NCI-H460 (cell line): ENCODE measurements at places on chromosomes 4 and X. TPM values are rescaled to one million over a fixed set of nuclear protein-coding genes. Genes with fewer than 3 reads are reported as not detected.

DNA sequence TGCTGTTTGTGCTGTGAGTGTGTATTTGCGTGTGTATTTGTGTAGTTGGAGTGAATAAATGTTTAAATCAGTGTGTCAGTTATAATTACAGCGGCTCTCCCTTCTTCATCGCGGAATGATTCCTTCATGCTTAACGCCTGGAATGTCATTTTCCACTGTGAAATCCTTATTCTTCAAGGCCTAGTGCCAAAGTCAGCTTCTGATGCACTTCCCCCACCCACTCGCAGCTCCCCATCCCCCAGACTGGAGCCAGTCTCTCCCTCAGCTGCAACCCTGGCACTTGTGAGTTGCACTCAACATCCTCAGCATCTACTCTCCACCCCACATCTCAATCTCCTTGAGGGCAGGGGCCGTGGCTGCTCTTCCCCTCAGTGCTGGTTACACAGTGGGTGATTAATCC is 583.0 kb downstream of the BCOR start:
- DNase-seq = no peak

The TLR6 gene
- total RNA-seq = 17.3 and 18.3 TPM in 2 replicates

- DNase-seq = no peak
Measured at GRCh38 chrX:69228732-69229131, 63.5 kb upstream of the PJA1 start.

DNA sequence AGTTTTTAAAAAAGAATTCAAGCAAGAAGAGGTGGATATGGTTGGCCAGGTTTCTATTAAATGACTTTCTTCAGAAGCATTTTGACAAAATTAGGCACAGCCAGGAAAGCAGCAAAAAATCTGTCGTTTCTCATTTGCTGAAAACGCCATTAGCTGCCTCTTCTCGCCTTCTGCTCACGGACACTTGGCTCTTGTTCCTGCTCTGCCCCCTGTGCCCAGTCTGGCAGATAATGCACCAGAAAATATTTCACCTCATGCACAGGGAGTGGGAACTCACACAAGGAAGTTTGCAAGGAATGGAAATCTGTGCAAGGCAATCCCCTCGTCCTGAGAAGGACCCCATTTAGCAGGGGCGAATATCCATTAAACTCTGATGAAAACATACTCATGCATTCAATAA is 260.0 kb downstream of the PACRGL start:
- no peak for DNase-seq

DNA sequence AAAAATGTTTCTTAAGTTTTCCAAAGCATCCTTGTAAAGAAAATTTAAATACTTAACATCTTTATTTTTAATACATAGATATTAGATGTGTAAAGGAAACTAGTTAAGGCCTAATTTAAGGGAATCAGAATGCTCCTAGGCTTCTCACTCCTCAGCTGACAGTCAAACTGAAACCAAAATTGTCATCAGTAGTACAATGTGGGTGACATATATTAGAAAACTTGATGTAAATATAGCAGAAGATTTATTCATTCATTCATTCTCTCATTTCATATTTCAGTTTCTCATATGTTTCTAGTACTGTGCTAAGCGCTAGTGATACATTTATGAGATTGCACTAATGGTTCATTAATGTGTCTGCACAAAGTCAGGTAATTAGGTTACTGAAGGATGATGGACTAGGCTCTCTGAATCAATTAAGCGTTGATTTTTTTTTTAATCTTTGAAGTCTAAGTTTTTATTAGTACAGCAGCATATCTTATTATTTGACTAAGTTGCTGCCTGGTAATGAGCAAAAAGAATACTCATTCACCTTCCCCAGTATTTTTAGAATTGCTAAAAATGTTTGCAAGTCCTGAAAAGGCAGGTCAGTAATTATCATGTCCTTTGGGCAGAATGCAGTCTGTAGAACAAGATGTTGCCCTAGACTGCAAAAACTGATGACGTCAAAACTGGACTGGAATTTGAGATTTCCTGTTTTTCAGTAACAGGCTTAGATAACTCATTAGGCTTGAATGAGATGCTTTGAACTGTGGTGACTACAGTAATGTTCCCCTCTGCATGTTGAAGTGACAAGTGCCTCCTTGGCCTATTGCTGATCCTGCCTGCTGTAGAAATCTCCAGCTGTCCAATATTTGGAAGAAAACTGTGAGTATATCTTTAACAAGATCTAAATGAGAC is 128.7 kb downstream of the ARHGAP24 start:
- no peak for DNase-seq

- no peak for DNase-seq
Measured at GRCh38 chrX:154121961-154122360, 22.1 kb upstream of the OPN1LW start.

DNA sequence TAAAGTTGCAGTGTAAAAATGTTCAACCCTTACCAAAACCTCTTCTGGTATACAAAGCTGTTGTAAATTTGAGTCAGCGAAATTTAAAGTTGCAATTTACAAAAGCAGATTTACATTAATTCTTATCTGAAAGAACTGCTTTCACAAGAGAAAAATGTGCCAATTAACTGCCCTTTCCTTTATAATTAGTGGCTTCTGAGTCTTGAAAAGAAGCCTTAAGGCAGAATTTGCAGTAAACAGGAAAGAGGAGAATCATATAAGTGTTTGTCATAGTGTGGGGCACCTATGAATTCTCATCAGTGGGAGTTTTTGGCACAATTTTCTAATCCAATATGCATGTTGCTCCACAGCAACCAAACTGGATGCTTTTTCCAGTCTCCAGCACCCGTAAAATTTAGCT is 125.3 kb upstream of the GABRG1 start:
- DNase-seq = no peak

The ADH1B gene
- total RNA-seq = not detected in 2 replicates

DNA sequence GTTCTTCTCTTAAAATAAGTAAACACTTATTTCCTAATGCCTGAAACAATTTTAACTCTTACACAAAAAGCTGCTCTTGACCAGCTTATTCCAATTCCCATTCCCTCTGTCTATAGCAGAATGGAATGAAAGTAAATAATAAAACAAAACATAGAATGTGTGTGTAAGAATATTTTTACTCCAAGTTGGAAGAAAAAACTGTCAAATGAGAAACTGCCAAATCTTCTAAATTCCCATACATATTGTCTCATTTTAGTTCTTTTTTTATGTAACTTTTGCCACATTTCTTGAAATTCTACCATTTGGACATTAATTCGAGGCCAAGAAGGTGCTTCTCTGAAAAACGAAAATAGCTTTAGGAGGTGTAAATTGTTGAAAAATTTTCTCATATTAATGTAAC is 477.1 kb downstream of the FAT4 start:
- DNase-seq = no peak

- DNase-seq = no peak
Measured at GRCh38 chrX:65821721-65822496, 154.5 kb downstream of the MSN start.

GRCh38 chr4:38724475-38724808 is 58.3 kb downstream of the TLR10 start:
- DNase-seq = no peak

The NPY1R gene
- 0.07 TPM in 1 of 2 replicates, not detected in the other for total RNA-seq

DNA sequence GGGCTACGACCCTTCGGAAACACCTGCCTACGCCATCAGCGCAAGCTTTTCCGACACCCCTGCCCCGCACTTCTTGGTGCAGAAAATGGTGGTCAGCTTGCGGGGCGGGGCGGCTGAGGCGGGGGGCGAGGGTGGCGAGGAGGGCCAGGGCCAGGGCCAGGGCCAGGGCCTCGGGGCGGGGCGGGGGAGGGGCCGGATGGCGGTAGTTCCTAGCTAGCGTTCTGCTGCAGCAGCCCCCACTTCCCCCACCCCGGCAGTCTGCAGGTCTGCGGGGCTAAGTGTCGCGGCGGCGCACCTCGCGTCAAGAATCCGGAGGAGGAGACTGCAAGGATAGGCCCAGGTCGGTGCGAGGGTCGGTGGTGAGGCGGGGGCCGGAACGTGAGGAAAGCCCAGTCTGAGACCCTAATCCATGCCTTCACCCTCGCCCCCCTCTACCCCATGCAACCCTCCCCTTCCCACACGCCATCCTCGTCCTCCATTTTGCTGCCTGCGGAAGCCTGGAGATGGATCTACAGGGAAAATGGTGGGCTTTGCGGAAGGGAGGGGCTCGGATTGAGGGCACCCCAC is 600 bp downstream of the BEX4 start:
- no peak for DNase-seq

- no peak for DNase-seq
Measured at GRCh38 chr4:4640692-4641091, 98.8 kb upstream of the STX18 start.

The CDKL5 gene
- total RNA-seq = 4.6 and 6.3 TPM in 2 replicates

DNA sequence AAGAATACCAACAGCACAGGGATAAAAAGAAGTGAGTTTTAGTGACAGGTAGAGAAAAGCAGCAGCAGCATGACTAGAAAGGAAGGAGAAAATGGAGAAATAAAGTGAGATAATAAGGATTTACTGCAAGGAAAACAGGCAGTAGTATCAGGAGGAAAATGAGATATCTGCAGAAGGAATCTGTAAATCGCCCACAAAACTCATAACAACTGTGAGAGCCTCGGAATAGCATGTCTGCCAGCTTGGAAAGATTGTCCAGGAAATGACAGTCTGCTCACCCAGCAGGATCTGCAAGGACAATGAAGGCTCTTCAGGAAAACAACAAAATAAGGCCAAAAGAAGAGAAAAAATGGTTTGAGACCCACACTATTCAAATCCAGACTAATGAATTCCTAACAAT is 47.4 kb downstream of the CXXC4 start:
- no peak for DNase-seq

GRCh38 chr4:155972098-155972497 is 18.4 kb upstream of the CTSO start:
- DNase-seq = peak; percentile 51

GRCh38 chr4:118760493-118760892 is 75.3 kb downstream of the METTL14 start:
- DNase-seq = no peak

The BMPR1B gene
- 0.20 and 0.27 TPM in 2 replicates for total RNA-seq

- DNase-seq = no peak
Measured at GRCh38 chr4:130068072-130068471, 972.1 kb downstream of the C4orf33 start.

DNA sequence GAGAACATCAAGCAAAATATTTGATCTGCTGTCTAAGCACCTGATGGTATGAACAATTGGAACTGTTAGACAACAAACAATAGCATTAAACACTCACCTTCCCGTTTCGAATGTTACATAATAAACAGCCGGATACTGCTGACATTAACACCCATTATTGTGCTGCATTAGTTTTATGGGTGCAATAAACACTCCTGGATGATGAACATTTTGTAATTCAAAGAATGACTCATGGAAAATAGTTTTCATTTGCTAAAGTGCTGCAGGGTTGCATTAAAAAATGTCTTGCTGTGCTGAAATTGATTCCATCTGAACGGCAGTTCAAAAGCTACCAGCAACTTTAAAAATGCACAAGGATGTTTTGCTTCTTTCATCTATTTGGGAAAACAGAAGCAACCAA is 100.8 kb upstream of the SORBS2 start:
- DNase-seq = no peak

The UBA6 gene
- 61.2 and 64.7 TPM in 2 replicates for total RNA-seq

DNA sequence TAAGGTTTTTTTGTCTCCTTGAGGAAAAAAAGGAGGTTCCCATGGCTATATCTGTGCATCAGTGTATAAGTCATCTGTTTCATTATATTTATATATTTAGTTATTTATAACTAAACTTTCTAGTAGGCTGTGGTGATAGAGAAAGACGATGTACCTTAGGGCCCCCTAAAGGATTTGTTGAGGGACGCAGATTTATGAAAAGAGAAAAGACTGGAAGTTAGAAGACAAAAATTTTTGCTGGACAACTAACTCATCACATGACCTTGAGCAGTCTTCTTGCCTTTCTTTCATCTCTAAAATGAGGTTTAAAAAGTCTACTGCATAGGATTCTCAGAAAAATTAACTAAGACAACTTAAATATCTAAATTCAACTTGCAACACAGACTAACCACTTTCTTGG is 6.1 kb downstream of the GASK1B start:
- no peak for DNase-seq

DNA sequence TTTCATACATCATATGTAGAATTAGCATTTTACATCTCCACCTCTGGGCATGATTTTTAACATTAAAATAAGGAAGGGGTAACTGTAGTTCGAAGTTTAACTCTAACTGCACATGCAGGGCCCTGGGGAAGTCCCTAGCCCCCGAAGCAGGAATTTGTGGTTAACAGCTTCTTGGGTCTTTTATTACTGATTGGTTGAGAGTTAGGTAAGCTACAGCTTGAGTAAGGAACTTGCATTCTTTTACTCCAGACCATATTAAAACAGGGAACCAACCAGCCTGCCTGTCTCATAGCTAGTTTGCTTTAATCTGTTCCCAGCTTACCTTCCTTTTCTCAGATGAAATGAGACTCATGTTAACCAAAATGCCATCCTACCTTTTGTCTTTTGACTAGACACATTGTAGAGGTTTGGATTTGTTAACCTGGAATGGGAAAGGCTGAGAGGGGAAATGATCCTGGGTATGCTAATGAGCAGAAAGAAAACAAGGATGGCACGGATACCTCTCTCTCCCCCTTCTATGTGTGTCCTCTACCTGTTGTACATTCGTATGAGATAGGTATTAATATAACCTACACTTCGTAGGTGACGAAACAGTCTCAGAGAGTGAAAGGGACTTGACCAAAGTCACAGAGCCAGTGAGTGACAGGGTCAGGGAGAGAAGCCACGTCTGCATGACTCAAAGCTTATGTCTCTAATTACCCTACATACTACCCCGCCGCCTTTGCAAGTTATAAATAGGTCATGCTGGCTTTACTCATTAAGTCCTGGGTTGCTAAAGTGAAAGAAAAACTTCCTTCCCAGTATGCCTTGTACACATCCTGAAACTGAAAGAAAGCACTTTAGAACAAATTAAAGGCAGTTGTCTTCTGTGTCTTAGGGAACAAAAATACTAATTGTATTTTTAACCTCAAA is 119.5 kb upstream of the AFF2 start:
- DNase-seq = no peak

DNA sequence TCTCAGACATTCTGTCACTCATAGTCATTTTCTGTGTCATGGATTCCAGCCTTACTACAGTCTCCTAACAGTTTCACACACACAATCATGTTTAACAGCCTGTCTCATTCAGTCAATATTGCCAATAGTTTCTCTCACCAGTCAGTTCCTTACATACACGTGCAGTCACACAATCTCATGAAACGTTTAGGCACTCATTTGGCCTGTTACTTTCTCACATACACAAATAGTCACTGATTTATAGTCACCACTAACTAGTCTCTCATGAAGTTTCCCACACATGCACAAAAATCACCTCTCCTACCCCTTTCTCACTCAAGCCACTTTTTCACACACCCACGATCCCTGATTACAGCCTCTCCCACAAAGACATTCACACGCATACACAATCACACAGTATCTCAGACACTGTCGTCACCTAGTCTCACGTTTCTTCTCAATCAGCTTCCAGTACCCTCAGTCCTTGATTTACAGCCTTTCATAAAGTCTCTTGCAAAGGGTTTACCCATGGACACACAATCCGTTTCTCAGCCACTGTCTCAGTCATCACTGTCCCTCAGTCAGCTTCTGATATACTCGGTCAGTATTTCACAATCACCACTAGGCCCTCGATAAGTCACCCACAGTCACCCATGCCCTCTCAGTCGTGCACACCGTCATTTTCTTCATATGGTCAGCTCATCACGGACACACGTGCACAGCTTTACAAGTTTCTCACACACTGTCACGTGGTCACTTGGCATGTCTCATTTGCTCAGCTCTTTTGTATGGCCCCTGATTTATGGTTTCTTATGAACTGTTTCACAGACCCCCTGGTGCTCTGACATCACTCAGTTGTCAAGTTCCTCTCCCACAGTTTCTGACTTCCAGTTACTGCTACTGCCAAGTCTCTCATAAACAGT is 4.2 kb upstream of the CFP start:
- no peak for DNase-seq

The HOPX gene
- total RNA-seq = 224 and 235 TPM in 2 replicates
